ENCODE measurements at places on chromosomes 5 and 9.

GRCh38 chr5:102737805-102738469 lies 17.2 kb upstream of the PAM start:
- no peak for DNase-seq

GRCh38 chr5:106691701-106692100 lies 979.0 kb downstream of the EFNA5 start:
- no peak for DNase-seq

GRCh38 chr9:78189461-78189860 lies 46.4 kb upstream of the CEP78 start:
- DNase-seq = no peak

DNA sequence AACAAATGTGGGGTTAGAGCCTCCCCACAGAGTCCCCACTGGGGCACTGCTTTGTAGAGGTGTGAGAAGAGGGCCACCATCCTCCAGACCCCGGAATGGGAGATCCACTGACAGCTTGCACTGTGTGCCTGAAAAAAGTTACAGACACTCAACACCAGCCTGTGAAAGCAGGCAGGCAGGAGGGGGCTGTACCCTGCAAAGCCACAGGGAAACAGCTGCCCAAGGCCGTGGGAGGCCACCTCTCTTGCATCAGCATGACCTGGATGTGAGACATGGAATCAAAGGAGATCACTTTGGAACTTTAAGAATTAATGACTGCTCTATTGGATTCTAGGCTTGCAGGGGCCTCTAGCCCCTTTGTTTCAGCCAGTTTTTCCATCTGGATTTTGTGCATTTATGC lies 782.3 kb downstream of the BRINP1 start:
- DNase-seq = no peak

GRCh38 chr5:23136958-23137357 lies 283.8 kb upstream of the CDH12 start:
- no peak for DNase-seq

GRCh38 chr9:34993502-34994259 lies 4.1 kb downstream of the DNAJB5 start:
- DNase-seq = no peak

DNA sequence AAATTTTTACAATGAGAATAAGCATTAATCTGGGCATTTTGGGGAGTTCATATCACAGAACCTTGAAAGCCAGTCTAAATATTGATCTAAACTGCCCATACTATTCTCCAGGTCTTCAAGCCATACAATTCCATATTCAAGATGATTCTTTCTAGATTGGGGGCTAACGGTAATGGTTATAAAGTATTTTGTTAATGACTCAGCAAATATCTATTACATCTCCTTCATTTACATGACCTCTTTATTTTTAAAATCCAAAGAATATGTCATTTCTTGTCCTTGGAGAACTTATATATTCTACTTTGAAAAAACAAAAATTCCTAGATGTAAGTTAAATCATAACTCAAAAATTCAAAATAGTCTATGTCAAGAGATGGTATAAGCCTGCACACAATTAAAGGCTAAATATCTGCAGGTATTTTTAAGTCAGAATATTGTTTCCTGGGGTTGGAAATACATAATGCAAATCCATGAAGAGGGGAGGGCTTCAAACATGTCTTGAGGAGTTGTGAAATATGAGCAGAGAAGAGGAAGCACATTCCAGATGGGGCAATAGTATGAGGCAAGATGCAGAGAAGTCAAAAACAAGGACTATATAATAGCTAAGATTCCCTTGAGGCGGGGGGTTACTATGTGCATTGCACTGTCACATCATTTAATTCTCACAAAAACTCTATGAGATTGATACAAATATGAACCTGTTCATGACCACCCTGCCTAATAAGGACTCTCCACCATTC lies 526.4 kb downstream of the NR2F1-AS1 start:
- DNase-seq = no peak

DNA sequence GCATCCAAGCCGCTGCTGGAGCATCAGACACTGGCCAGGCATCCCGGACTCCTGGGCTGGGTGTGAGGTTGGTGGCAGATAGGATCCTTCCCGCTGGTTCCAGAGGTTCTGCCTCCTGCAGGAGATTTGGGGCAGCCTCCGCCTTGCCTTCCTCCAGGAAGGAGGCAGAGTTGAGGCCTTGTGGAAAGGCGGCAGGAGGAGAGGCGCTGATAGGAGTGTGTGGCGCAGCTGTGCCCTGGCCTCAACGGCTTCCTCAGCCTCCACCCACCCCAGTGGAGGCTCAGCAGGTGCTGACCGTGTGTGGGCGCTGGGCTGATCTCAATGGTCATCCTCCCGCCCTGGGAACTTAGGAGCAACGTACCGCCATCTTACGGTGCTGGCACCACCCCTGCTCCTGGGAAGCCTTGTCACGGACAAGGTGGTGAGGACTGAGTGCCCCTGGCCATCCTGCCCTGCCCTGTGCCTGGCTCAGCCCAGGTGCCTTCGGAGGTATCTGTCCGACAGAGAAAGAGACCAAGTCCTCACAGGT lies 10.2 kb downstream of the NCS1 start:
- no peak for DNase-seq

- no peak for DNase-seq
Measured at GRCh38 chr5:111685969-111686368, 71.0 kb downstream of the NREP start.

DNA sequence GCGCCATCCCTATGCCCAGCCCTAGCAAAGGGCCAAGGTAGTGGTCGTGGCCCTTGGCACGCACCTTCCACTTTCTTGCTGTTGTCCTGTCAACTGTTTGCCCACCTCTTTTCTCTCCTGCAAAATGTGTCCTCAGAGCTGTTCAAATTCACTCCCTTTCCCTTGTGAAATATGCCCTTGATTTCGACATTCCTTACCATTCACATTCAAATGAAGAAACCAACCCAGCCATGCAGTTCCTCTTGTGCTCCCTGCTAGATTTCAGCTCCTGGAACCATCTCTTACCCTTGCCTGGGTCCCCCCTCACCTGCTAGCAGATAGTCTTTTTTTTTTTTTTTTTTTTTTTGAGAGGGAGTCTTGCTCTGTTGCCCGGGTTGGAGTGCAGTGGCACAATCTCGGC lies 19.6 kb upstream of the HRH2 start:
- no peak for DNase-seq

DNA sequence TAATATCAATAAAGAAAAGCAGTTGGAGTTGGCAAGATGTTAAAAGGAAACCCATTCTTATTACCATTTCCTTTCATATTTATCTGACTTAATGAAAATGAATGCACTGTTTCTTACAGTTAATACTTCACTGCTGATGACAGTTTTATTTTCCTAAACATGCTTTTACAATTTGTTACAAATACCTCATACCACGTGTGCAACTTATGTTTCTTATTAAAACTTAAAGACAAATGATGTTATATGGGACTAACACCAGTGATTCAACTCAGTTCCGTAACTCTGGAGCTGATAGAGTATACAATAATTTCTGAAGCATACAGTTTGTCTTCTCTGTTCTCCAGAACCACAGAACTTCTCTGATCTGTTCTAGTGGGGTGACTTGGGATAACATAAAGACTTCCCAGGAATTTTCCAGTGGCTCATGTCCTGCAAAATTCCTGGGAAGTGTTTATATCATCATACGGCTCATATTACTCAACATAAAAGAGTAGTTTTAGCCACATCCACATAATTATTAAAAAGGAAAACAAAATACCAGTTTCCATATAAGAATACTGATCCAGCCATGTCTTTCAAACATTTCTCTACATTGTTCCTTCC lies 1259.0 kb upstream of the C9orf72 start:
- no peak for DNase-seq

DNA sequence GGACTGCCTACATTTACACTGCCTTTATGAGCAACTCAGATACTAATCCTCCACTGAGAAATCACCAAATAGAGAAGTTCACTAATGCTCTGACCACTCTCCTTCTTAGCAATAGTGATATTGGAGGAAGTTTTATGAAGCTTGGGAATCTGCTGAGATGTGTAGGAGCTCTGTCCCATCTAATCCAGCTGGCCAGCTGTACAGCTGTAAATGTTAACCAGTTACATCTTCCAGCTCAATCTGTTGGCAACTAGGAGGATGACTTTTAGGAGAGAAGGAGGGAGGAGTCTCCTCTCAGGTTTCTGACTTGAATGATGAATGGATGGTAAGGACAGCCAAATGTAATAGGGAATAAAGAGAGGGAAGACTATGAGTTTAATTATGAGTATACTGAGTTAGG lies 36.3 kb upstream of the LRRC19 start:
- DNase-seq = no peak

GRCh38 chr5:144403058-144403457 lies 232.4 kb downstream of the KCTD16 start:
- DNase-seq = no peak

DNA sequence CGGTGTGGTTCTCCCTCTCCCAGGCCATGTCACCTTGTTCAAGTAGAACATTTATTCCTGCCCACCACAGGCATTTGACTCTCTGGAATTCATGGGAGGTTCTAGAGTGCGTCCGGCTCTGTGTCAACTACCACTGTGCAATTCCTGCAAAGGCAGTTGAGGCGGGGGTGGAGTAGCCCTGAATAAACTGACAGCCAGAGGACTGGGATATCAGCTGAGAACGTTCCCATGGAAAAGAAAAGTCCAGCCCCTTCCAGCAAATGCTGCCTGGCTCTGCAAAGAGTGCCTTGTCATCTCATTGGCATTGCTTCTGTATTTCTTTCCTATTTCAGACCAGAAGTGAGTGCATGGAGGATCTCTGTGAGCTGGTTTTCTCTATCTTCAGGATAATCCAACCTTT lies 18.9 kb upstream of the MEGF9 start:
- DNase-seq = no peak

DNA sequence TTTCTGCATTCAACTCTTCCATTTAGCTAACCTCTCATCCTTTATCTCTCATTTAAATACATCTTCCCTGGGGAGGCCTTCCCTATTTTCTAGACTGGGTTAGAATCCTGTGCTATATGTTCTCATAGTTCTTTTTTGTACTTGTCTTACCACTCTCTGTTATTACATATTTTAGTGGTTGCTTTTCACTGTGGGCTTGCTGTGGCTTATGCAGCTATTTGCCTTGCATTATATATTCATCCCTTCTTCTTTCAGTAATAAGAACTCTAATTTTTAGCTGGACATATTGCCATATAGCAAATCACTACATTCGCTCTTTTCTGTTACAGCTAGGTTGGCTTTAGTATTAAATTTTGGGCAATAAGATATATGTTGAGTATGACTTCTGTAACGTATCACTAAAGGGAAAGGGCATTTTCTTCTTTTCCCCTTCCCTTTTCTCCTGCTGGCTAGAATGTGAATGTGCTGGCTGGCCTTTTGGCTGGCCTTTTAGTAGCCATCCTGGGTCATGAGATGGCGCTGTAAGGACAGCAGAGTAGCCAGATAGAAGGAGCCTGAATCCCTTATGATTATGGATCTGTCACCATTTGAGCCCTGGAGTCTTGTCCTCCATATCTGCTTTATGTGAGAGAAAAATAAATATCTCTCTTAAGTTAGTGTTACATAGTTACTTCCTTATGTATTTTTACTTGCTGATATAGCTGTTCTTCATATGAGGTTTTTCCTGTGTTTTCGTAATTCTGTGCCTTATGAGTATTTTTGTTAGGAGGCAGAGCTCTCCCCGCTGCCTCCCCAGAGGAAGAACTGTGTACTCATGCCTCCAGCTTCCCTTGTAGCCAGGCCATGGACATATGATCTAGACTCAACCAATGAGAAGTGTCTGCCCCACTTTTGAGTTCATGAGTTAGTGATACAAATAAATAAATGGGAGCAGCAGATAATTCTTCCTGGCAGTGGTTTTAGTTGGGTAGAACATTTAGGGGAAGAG lies 65.8 kb downstream of the NDUFAF2 start:
- DNase-seq = no peak

DNA sequence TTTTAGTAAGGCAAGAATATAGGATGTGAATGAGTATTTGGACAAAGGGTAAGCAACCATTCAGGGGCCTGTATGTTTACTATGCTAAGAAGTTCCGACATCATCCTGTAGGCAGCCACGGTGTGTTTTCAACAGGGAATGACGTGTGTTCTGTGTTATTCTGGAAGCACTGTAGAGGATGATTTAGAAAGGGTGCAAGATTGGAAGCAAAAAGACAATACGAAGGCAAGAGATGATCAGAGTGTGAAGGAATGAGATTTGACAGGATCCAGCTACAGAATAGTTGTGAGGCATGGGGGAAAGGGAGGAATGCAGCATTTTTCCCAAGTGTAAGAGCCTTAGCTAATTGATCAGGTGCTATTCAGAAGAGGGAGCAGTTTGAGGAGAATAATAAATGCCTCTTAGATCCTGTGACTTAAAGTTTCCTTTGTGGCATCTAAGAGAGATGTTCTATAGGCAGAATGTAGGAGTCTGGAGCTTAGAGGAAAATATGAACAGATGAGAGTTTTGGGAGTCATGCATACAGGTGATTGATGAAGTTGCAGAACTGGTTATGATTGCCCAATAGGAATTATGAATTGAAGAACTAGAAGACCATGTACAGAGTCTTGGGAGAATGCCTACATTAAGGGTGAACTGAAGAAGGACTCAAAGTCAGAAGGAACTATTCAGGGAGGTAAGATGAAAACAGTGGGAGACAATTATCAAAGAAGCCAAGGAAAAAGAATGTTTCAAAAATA lies 2.5 kb downstream of the SMC5 start:
- no peak for DNase-seq

GRCh38 chr9:22084336-22085035 lies 75.4 kb upstream of the CDKN2B start:
- no peak for DNase-seq

DNA sequence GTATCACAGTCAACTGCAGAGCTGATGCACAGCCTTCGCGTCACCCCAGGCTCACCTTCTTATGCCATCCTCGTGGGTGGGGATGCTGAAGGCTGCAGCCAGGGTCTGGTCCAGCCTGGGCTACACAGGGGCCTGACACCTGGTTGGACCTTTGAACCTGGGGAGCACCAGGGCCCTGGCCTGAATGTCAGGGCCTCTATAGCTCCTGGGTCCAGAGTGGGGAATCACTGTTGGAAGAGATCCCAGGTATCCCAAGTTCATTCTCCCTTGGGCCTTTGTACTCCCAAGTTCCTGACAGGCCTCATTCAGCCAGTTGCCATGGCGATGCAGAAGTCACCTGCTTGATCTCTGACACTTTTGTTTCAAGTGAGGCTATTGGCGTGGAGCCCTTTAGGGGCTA lies 43.8 kb downstream of the ZNF618 start:
- DNase-seq = no peak

DNA sequence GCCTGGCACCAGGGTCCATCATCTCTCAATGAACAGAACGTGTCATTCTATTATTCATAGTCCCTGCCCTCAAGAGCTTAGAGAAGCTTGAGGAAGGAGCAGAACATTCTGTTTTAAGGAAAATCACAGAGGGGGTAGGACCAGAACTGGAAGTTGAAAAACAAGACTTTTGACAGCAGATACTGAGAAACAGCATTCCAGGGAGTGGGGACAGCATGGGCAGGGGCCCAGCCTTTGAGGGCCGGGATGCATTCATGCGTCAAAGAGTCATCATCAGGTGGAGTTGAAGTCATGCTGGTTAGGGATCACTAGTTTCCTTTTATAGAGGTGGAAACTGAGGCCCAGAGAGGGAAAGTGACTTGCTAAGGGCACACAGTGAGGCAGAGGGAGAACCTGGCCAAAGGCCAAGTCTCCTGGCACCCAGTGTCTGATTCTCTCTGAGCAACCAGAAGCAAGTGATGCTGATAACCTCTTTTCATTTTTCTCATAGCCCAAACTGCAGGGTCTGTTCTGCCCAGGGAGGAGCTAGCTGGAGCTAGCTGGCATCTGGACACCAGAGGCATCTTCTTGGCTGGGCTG lies 41.5 kb upstream of the STXBP1 start:
- no peak for DNase-seq

- DNase-seq = no peak
Measured at GRCh38 chr9:89519366-89519805, 21.5 kb upstream of the SEMA4D start.

GRCh38 chr5:89128906-89129625 lies 246.1 kb upstream of the MEF2C start:
- no peak for DNase-seq

GRCh38 chr5:55333017-55333416 lies 25.2 kb downstream of the MTREX start:
- no peak for DNase-seq
